Airway epithelial cell (primary cell): ENCODE measurements at places on chromosomes 3 and 15. TPM values are rescaled to one million over a fixed set of nuclear protein-coding genes. Genes with fewer than 3 reads are reported as not detected.

Gene CX3CR1
- total RNA-seq = not detected in 2 replicates

Gene MEX3B
- total RNA-seq = 2.0 and 3.4 TPM in 2 replicates

Gene CMC1
- 17.3 and 24.3 TPM in 2 replicates for total RNA-seq

Gene TRIP4
- 5.9 and 7.8 TPM in 2 replicates for total RNA-seq

Gene ACKR2
- total RNA-seq = 0.56 and 0.92 TPM in 2 replicates

Gene TP63
- 77.4 and 117 TPM in 2 replicates for total RNA-seq

Gene DNAJB11
- 53.7 and 73.5 TPM in 2 replicates for total RNA-seq

Gene ZNF662
- 0.09 and 0.35 TPM in 2 replicates for total RNA-seq

Gene TM4SF1
- 147 and 251 TPM in 2 replicates for total RNA-seq

Gene ZPLD1
- total RNA-seq = 0.28 and 0.56 TPM in 2 replicates

Gene EPHA3
- total RNA-seq = 0.07 TPM in 1 of 2 replicates, not detected in the other

Gene RTP1
- total RNA-seq = not detected in 2 replicates

Gene SPTSSB
- total RNA-seq = 7.5 and 18.5 TPM in 2 replicates

Gene SCAANT1
- total RNA-seq = not detected in 2 replicates

Gene CALML4
- total RNA-seq = 0.84 and 0.85 TPM in 2 replicates

Gene KLHL40
- total RNA-seq = not detected in 2 replicates

Gene GOLGA8T
- not detected in 2 replicates for total RNA-seq

Gene HGD
- 0.05 TPM in 1 of 2 replicates, not detected in the other for total RNA-seq

Gene MGLL
- 39.0 and 44.1 TPM in 2 replicates for total RNA-seq

Gene PFKFB4
- total RNA-seq = 20.5 and 24.5 TPM in 2 replicates

Gene DUOXA2
- total RNA-seq = not detected in 2 replicates

Gene P3H2
- 5.3 and 5.4 TPM in 2 replicates for total RNA-seq

Gene TGM4
- 0.33 and 0.35 TPM in 2 replicates for total RNA-seq

Gene TIGIT
- total RNA-seq = not detected in 2 replicates

Gene ERICH6
- total RNA-seq = 0.05 TPM in 1 of 2 replicates, not detected in the other

Gene CFAP91
- total RNA-seq = 0.07 TPM in 1 of 2 replicates, not detected in the other

Gene PPP1R14D
- not detected in 2 replicates for total RNA-seq

Gene POLG
- 53.6 and 78.2 TPM in 2 replicates for total RNA-seq

Gene DNASE1L3
- 0.21 TPM in 1 of 2 replicates, not detected in the other for total RNA-seq

Gene NEK10
- 0.71 TPM in 1 of 2 replicates, not detected in the other for total RNA-seq

Gene ARHGEF26
- 2.6 and 2.8 TPM in 2 replicates for total RNA-seq

Gene NANOGP8
- total RNA-seq = not detected in 2 replicates

Gene SPATA12
- not detected in 2 replicates for total RNA-seq

Gene CTNNB1
- total RNA-seq = 447 and 647 TPM in 2 replicates

Gene KPNA4
- total RNA-seq = 20.8 and 24.5 TPM in 2 replicates

Gene RTP4
- total RNA-seq = 0.07 TPM in 1 of 2 replicates, not detected in the other

Gene SLC25A38
- 22.2 and 24.2 TPM in 2 replicates for total RNA-seq

Gene SLC51B
- total RNA-seq = not detected in 2 replicates

Gene ZCWPW2
- total RNA-seq = 0.14 and 1.7 TPM in 2 replicates

Gene IQCH
- 1.6 and 2.6 TPM in 2 replicates for total RNA-seq

Gene KBTBD8
- total RNA-seq = 1.2 and 1.3 TPM in 2 replicates

Gene IL17RD
- 4.0 and 6.1 TPM in 2 replicates for total RNA-seq

Gene GUCA1C
- not detected in 2 replicates for total RNA-seq
